Psoas muscle (tissue), 8 donors: ENCODE measurements at places on chromosomes 6 and 20. TPM values are rescaled to one million over a fixed set of nuclear protein-coding genes. Genes with fewer than 3 reads are reported as not detected.
A peak's percentile ranks its signal among the peaks of the same experiment; 100 is the strongest.

DNA sequence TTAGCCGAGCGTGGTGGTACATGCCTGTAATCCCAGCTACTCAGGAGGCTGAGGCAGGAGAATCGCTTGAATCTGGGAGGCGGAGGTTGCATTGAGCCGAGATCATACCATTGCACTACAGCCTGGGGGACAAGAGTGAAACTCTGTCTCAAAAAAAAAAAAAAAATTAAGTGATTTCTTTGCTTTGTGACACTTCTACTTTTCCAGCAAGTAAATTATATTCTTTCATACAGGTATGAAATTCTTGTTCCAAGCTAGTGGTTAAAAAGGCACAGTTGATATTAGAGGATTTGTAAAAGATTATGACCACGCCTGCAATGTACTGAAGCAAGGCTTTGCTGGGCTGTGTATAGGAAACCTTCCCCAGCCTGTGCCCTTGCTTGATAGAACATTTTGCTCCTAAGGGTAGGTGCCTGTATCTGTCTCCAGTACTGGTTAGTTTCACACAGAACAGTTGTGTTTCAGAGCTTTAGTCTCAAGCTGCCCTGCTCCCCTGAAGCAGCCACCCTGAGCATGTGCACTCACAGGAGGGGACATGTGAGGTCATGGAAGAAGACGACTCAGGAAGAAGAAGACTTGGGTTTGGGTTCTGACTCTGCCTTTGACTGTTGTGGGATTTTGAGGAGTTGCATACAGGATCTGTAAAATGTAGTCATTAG, 10.2 kb downstream of the PTPN1 start:
- DNase-seq = no peak

DNA sequence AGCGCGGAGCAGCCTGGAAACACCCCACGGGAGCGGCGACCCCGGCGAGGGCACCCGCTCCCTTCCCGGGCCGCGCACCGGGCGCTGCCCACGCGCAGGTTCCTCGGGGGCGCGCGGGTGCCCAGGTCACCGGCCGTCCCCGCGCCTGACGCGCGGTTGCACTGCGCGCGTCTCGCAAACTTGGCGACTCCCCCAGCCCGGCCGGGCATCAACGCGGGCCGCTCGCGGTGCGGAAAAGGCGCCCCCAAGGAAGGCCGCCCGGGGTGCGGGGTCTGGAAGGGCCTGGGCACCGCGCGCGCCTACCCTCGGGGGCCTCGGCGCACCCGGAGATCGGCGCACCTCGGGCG, 555 bp upstream of the ZBTB46 start:
- no peak for DNase-seq

DNA sequence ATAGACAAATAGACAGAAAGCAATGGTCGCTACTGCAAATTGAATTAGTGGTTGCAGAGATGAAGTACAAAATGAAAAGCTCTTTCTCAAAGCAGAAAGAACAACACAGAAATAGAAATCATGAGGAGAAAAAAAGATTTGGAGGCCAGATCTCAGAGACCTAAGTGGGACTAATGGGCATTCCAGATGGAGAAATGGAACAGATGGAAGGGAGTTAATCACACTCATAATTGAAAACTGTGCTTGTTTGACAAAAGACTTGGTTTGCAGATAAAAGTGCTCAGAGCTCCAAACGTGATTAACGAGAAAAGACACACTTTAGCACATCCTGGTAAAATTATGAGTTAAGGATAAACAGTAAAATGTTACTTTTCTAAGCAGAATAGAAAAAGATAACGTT, 58.1 kb upstream of the SNRPB2 start:
- DNase-seq = no peak

GRCh38 chr6:30042914-30043313, 18.2 kb upstream of the POLR1H start:
- no peak for DNase-seq

DNA sequence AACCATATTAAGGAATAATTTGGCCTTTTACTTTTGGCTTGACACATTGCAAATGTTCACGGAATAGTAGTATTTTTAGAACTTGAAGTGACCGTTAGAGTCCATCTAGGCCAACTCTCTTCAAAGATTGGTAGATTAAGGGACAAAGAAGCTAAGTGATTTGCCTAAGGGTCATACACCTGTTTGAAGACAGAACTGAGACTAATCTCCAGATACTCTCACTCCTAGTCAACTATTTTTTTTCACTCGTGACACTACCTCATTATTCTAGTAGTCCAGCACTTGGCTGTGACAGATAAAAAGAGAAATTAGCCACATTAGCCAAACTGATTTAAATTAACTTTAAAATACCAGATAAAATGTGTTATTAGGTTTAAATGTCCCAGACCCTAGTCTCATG, 10.6 kb downstream of the ACSS2 start:
- DNase-seq = no peak

DNA sequence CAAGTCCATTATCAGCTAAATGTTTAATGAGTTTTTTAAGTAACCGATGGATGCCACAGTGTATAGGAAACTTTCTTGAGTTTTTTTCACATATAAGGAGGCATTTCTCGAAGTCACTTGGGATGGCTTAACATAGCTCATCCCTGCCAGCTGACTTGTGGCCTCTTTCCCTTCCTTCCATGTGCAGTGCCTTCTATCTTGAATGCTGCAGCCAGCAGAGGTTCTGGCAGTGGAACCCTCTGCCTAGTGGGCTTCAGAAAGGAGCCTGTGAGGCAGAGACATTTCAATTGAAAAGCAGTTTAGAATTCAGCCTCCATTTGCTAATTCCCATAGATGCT, 51.9 kb downstream of the AKAP12 start:
- no peak for DNase-seq

GRCh38 chr6:105981002-105981887, 104.9 kb upstream of the PRDM1 start:
- peak; percentile 54 for DNase-seq

DNA sequence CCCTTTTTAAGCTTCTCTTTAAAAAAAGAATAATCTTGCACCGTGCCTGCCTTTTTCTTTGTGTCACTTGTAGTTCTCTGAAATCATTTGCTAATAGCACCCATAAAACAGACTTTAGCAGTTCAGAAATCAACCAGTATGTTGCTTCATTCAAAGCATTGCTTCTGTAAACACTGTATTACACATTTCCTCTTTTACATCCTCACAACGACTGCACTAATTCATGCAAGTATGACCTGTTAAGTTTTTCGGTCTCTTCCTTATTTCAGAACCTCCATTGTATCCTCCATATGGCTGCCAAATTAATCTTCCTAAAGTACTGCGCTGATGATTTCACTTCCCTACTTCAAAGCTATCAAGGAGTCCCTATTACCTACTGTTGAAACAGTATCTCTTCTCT, 142.9 kb upstream of the RNF217 start:
- no peak for DNase-seq

GRCh38 chr6:36805096-36805797, 34.0 kb downstream of the CPNE5 start:
- DNase-seq = no peak

GRCh38 chr6:5590187-5590586, 328.9 kb downstream of the FARS2 start:
- DNase-seq = no peak

GRCh38 chr6:91161246-91161645, 574.4 kb upstream of the MAP3K7 start:
- no peak for DNase-seq

DNA sequence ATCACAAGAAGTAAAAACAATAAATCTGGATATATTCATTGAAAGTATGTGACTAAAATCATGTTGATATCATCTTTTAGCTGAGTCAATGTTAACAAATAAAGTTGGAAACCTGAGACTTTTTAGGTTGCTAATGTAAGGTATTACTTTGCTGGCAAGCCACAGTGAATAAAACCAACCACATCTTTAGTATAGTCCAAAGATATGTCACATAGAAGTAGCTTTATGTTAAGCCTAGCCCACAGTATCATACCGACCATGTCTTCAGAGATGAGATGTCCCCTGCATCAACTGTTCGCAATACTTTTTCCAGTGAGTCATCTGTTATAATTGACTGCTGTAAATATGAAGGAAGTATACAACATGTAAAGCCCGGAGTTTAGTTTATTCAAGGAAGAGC, 107.6 kb upstream of the MCHR2 start:
- no peak for DNase-seq

GRCh38 chr6:80145509-80145908, 39.0 kb downstream of the BCKDHB start:
- no peak for DNase-seq

DNA sequence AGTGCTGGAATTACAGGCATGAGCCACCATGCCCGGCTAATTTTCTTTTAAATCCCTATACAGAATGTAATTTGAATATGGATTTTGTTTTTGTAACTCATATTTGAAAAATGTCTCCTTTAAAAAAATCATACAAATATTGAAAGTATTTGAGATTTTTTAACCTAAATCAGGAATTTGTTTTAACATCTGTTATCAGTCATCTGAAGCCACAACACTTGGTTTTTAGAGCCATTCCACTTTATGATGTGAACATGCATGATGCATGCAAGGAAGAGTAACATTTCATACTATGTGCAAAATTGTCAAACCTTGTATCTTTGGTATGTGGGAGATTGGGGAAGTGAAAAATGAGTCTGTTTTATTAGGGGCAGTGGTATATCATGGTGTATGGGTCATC, 124.5 kb upstream of the AHI1 start:
- DNase-seq = no peak

DNA sequence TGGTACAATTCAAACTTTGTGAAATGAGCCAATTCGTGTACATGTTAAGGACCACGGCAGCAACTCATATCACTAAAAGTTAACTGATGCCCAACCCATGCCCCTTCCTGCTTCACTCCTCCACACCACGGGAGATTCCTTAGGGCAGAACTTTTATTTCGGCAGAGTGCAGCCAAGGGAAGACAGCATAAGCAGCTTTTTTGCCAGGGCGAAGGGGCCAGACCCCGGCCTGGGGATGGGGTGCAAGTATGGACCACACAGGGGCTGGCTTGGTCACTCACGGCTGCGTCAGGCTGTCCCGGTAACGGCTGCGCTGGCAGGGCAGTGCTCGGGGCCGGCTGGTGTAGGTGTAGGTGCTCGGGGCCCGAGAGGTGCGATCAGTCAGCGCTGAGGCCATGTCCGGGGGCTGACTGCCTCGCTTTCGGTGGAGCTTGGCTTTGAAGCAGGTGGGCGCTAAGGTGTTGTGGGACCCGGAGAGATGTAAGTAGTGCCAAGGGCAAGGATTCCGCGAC, 792 bp downstream of the RSPH3 start:
- no peak for DNase-seq

DNA sequence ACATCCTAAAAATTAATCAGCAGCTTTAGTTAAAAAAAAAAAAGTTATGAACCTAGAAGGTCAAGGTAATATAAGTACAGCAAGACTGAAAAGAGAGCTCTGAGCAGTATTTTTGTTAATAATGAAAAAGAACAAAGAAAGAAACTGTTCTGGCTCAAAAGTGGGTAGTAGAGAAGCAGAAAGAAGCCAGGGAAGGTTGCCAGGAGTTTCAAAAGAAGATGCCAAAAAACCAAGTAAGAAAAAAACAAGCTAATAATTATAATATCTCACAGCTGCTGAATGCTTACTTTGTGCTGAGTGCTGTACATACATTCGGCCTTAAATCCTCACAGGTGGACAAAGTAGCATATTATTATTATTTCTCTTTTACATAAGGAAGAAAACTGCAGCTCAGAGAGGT, 31.9 kb downstream of the NRSN1 start:
- DNase-seq = no peak

DNA sequence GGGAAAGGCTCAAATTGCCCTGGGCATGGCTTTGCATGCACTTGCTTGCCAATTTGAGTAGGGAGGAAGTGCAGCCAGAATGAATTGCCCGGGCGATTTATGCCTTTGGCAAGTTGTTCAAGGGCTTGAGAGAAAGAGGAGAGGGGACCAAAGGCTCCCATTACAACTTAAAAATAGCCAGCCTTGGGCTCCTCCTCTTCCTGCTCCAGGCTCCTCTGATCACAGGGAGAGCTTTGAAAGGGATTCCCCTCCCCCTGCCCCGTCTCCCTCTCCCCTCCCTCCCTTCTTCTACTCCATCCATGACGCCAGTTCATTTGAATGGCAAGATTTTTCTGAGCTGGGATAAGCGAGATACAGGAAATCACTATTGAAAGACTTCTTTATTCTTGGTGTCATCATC, 304.9 kb upstream of the JAG1 start:
- DNase-seq = peak; percentile 17

DNA sequence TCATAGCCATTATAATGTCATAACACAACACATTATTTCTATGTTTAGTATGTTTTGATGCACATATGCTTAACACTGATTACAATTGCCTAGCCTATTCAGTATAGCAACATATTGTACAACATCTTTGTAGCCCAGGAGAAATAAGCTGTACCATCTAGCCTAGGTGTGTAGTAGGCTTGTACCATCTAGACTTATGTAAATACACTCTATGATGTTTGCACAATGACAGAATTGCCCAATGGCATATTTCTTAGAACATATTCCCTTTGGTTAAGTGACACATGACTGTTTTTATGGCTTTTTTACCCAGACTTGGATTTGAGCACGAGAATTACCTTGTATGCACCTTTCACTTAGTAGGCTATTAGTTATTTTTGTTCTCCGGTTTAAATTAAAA, 64.5 kb upstream of the HIVEP1 start:
- no peak for DNase-seq

DNA sequence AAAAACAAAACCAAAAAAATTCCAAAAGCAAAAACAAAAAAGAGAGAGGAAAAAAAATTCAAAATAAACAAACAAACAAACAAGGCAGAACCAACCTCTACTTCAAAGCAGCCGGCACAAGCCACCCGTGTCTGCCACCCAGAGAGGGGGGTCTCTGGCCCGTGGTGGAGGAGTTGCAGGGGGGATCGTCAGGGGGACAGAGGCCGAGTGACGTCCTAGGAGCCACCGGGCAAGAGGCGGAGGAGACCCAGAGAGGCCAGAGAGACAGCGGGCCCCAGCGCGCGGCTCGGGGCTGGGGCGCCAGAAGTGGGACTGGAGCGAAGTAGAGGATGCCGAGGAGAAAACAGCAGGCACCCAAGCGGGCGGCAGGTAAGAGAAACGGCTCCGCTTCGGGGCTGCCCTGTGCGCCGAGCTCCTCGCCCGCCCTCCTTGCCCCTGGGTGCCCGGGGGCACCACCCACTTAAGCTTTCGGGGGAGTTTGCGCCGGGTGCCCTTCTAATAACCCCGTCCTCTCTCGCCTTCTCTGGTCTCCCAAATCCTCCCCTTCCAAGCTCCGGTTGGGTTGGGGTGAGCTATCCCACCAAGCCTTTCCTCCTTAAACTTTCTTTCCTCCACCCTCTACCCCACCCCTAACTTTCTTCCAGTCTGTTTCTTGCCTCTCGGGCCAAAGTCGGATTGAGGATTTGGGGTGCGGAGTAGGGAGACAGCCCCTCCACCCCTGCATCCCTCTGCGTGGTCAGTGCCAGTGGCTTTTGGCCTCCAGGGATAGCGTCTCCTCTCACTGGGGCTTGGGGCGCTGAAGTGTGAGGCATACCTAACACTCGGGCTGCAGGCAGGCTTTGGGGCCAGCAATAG, 1.0 kb downstream of the TSHZ2 start:
- peak; percentile 50 for DNase-seq

GRCh38 chr6:43103253-43103876, 27.3 kb downstream of the PTK7 start:
- DNase-seq = no peak

- no peak for DNase-seq
Measured at GRCh38 chr6:156582509-156582992, 194.6 kb upstream of the ARID1B start.

- no peak for DNase-seq
Measured at GRCh38 chr6:2783188-2783963, 18.2 kb downstream of the WRNIP1 start.

The NAPB gene
- 2.5 TPM for total RNA-seq

The CST2 gene
- not detected for total RNA-seq

The HSPA1L gene
- total RNA-seq = 6.2 TPM

The SLC26A8 gene
- total RNA-seq = not detected

The GSTA1 gene
- total RNA-seq = not detected

The LGSN gene
- not detected for total RNA-seq

The OPRM1 gene
- total RNA-seq = not detected

The CRYBG1 gene
- 0.91 TPM for total RNA-seq
